Activated CD4-positive, alpha-beta T cell treated with anti-CD3 and anti-CD28 coated beads for 36 hours (primary cell): ENCODE measurements at places on chromosomes 11 and 22. TPM values are rescaled to one million over a fixed set of nuclear protein-coding genes. Genes with fewer than 3 reads are reported as not detected.

- no peaks in the 10 kb centered on the region for H3K36me3 ChIP-seq
- peaks cover 15% of the 10 kb centered on the region for H3K4me1 ChIP-seq
- DNase-seq: peak; percentile 53
- no peak overlapping the region for H3K27ac ChIP-seq
Measured at GRCh38 chr11:76209375-76209972, 3.2 kb upstream of the WNT11 start.

DNA sequence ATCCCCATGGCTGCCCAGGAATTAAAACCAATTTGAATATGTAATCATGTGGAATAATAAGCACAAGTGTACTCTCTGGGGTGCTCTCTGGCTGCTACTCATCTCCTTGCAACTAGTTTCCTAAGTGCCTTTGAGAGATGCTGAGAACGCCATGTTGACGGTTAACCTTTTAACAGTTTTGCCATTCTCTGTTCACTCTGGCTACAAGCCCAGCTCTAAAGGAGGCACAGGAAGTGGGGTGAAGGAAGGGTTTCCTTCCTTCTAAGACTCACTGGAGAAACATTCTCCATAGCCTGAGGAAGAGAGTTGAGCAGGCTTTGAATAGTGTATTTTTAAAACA is 122.0 kb upstream of the ZC3H12C start:
- H3K4me1 ChIP-seq: peaks cover 14% of the 10 kb centered on the region
- no peak for DNase-seq
- no peaks in the 10 kb centered on the region for H3K36me3 ChIP-seq
- H3K4me3 ChIP-seq: no peak overlapping the region
- peak overlapping the region; percentile 40 for H3K27ac ChIP-seq

GRCh38 chr11:17979770-17980371 is 33.0 kb downstream of the SERGEF start:
- peak; percentile 44 for DNase-seq
- no peak overlapping the region for H3K4me3 ChIP-seq
- peaks cover 36% of the 10 kb centered on the region for H3K36me3 ChIP-seq
- no peaks in the 10 kb centered on the region for H3K27me3 ChIP-seq
- no peaks in the 10 kb centered on the region for H3K4me1 ChIP-seq

DNA sequence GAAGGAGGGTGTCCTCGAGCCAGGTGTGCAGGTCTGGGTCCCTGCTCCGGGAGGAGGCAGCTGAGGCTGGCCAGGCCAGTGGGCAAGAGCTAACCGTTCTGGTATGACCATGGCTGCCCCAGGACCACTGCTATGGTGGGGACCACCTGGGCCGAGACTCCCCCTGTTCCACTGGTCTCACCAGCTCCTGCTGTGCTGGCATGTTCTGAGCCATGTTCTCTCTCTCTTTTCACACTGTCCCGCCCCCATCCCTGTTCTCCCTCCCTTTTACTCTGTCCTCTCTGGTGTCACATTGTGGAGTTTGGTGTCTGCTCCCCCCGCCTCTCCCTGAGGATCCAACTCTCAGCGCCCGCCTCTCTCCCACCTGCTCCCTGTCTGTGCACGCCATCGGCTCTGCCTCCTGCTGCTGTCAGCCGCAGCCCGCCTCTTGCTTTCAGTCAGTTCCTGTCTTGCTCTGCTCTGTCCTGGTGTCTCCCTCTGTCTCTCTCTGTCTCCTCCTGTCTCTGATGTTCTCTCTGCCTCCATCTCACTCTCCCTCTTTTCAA is 66.4 kb downstream of the LRRC32 start:
- H3K4me1 ChIP-seq: no peaks in the 10 kb centered on the region
- H3K27ac ChIP-seq: peak overlapping the region; percentile 19
- H3K27me3 ChIP-seq: no peaks in the 10 kb centered on the region
- no peaks in the 10 kb centered on the region for H3K36me3 ChIP-seq

DNA sequence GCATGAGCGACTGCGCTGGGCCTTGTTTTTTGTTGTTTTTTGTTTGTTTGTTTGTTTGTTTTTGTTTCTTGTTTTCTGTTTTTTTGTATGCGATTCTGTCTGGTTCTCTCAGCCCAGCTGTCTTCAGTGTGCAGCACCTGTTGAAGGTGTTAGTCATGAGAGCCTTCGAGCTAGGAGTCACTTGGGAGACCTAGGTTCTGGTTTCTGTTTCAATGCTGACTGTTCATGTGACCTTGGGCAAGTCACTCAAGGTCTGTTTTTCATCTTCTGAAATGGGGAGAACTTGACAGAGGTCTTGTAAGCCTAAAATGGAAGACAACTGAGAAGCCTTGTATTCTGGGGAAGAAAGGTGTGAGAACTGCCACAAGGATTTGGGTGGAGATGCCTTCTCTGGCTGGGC is 1.8 kb downstream of the DCPS start:
- H3K4me1 ChIP-seq: peaks cover 32% of the 10 kb centered on the region
- peak overlapping the region; percentile 66 for H3K4me3 ChIP-seq
- DNase-seq: peak; percentile 52
- peak overlapping the region; percentile 77 for H3K27ac ChIP-seq
- no peaks in the 10 kb centered on the region for H3K27me3 ChIP-seq

DNA sequence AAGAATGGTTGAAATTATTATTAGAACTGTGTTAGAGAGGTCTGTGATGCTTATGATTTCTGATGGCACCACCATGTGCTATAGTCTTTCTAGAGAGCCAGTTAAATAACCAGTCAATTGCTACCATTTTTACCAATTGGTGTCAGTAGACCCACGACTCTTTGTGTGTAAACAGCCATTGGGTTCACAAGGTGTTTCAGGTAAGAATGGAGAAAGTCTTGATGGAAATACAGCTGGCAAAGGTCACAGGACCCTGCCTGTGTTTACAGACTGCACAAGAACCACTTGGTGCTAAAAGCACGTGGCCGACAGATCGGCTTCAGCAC is 30.5 kb upstream of the OR10G7 start:
- no peak overlapping the region for H3K27ac ChIP-seq
- H3K27me3 ChIP-seq: peaks cover 30% of the 10 kb centered on the region
- H3K36me3 ChIP-seq: no peaks in the 10 kb centered on the region

DNA sequence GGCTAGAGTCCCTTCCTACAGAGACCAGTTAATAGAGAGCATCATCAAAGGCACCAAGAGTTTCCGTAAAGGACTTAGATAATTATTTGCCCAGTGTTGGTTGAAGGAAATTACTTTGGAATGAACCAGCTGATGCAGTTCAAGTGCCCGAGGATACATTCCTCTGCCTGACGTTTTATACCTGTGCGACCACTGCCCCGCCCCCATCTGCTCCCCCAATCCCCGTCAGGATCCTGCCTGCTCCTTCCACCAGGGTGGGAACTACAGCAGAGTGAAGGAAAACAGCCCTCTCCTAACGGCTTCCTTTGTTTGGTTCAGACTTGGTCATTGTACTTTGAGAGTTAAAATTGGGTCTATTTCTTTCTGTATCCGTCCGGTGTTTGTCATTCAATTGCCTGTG is 761.5 kb downstream of the NTM start:
- no peaks in the 10 kb centered on the region for H3K4me1 ChIP-seq
- DNase-seq: no peak
- H3K36me3 ChIP-seq: no peaks in the 10 kb centered on the region

- H3K4me3 ChIP-seq: no peak overlapping the region
- no peak overlapping the region for H3K27ac ChIP-seq
- DNase-seq: no peak
Measured at GRCh38 chr11:81585390-81585933, 1148.2 kb downstream of the FAM181B start.

Gene OR5B12
- not detected for total RNA-seq

Gene RAB36
- 0.35 TPM for total RNA-seq

Gene JAML
- total RNA-seq: 168 TPM
